DMS 273 treated with DMSO at 0.1 percent for 48 hours (cell line): ENCODE measurements at places on chromosomes 7 and 10.

GRCh38 chr10:43313901-43314300 lies 47.0 kb upstream of the RASGEF1A start:
- DNase-seq, result no peak

DNA sequence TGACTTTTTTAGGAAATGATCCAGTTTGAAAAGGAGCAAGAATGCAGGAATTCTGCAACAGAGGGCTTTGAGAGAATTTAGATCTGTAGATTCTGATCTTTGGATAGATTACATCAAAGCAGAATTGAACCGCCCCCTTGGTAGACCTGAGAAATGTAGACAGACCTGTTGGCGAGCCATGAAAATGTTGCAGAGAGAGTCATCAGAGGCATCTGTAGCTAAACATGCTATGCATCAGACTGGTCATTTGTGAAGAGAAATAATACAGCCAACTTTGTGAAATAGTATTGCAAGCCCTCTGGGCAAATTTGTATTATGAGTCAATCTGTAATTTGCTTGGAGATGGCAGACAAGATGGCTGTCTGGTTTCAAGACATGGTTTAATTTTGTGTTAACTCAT lies 4.3 kb upstream of the C1GALT1 start:
- no peak for DNase-seq

DNA sequence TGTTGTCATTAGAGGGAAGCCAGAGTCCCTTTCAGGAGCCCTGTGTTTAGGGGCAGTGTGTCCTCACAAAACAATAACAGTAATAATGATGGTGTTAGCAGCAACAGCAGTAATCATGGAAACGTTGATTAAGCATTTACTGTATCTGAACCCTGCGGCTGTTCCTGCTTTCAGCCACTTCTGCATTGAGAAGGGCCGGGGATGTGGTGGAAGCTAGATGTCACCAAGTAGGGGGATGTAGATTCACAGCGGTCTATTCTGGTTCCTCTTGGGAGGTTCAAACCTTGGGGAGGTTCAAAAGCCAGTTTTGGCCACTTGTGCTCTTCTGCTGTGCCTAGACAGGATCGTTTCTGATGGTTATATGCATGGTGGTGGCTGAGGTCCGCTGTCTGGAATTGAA lies 44.8 kb downstream of the PRPF18 start:
- DNase-seq, result no peak

DNA sequence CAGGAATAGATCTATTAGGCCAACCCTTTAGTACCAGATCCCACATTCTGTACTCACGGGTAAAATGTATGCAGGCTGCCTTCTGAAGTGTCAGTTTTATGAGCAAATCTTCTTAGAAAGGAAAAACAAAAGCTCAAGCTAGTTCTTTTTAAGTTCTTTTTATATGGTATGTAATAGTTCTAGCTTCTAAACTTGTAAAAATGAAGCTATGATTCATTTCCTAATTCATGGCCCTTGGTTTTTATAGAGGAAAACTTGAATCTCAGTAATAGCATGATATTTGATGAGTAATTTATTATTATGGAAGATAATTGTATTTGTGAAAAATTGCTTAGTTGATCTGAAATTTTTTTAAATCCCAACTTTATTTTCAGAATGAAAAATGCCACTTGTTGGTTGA lies 54.3 kb downstream of the SLK start:
- DNase-seq, result no peak

DNA sequence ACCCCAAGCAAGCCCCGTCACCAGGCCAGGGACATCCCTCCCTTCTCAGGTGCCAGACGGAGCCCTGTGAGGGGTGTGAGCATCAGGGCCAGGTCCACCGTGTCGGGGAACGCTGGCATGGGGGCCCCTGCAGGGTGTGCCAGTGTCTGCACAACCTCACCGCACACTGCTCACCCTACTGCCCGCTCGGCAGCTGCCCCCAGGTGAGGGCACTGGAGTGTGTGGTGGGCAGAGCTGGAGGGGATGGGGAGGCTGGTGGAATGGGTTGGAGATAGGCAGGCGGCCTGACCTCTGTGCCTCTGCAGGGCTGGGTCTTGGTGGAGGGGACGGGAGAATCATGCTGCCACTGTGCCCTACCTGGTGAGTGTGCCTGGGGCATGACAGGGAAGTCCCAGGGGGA lies 19.9 kb upstream of the ZNF467 start:
- DNase-seq, result no peak

DNA sequence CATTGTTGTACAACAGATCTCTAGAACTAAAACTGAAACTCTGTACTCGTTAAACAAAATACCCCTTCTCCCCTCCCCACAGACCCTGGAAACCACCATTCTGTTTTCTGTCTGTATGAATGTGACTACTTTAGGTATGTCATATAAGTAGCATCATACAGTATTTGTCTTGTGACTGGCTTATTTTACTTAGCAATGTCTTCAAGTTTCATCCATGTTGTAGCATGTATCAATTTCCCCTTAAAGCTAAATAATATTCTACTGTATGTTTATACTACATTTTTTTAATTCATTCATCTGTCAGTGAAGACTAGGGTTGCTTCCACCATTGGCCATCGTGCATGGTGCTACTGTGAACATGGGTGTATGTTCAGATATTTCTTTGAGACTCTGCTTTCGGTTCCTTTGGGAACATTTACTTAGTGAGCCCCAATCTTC lies 71.2 kb upstream of the RPA3 start:
- DNase-seq, result no peak

DNA sequence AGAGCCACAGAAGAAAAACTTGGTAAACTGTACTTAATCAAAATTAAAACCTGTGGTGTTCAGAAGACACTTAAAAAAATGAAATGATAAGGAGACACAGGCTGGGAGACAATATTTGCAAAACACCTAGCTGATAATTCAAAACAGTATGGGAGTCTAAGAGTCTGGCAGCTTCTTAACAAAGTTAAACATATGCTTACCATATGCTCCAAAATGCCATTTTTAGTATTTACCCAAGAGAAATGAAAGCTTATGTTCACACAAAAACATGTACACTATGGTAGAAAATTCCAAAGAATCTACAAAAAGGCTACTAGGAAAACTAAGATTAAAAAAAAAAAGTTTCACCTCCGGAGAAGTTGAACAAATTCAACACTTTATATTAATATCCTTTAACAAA lies 48.6 kb downstream of the ITGB1 start:
- DNase-seq, result no peak

DNA sequence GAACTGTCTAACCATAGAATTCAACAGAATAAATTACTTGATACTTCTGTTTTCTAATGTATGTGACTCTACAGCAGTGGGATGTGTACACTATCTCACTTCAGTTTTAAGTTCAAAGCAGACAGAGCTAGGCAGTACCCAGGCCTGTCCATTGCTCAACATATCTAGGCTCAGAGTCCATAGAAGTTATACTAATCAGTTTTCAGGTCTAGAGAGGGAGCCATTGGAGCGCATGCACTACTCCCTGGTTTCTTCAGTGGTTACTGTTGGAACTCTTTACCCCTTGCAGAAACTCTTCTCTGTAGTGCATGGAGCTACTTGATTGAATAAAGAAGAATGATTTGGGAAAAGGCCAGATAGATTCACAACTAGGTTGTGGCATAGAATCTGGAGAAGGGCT lies 4.4 kb downstream of the CD36 start:
- DNase-seq, result no peak

DNA sequence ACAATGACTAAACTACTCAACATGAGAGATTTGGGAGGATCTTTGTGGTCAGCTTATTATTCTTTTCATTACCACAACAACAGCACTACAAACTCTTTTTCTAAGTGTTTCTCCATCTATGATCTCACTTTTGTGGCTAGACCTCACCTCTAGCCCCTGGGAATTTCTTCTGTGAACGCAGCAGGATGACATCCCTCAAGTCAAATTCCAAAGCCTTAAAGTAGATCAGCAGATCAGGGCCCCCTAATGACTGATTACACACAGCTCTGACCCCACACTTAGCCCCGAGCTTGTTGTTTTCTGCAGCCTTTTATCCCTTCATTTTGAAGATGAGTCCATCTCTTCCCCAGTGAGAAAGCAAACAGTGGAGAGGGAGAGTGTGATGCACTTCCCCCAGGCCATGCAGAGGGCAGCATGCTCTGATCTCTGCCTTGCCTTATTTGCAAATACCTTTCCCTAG lies 27.3 kb downstream of the TFAM start:
- DNase-seq, result no peak

DNA sequence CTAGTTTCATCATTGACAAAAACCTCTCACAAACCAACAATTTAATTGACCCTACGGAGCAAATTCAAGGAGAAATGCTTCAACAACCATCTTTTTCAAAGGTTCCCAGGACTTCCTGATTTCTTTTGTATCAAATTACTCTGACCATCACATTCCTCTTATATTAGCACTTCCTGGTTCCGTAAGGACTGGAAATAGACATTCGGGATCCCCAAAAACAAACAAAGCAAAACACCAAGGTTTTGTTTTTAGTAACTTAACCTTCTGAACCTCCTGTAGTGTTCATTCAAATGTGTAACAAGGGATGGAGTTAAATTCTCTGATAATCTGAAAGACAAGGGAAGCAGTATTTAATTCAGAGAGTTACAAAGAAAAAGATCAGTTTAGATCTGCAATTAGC lies 387.6 kb upstream of the NRP1 start:
- DNase-seq, result no peak

DNA sequence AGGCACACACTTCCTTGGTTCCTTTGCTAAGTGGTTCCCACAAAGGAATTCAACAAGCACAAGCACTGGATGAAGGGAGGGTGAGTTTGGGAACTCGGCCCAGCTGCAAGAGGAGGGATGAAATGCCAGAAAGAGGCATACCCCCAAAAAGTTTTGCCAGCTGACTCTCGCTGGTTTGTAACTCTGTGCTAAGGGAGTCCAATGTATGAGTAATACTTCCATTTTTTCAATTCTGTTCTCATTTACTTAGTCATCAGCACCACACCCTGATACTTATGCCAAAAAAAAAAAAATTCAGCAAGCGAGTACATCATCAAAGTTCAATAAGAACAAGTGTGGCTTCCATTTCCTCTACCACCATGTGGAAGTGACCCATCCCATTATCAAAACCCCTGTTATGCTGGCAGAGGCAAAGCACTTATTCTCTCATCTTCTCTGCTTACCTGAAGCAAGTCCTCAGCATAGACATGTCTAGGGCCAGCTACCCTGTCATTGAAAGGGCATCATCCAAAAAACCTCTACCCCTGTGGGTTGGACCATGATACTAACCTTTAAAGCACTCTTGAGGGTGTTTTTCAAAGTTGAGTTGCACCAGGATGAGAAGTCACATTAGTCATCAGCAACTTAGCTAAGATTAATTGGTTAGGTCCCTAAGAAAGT lies 6.9 kb upstream of the HYCC1 start:
- DNase-seq, result no peak

DNA sequence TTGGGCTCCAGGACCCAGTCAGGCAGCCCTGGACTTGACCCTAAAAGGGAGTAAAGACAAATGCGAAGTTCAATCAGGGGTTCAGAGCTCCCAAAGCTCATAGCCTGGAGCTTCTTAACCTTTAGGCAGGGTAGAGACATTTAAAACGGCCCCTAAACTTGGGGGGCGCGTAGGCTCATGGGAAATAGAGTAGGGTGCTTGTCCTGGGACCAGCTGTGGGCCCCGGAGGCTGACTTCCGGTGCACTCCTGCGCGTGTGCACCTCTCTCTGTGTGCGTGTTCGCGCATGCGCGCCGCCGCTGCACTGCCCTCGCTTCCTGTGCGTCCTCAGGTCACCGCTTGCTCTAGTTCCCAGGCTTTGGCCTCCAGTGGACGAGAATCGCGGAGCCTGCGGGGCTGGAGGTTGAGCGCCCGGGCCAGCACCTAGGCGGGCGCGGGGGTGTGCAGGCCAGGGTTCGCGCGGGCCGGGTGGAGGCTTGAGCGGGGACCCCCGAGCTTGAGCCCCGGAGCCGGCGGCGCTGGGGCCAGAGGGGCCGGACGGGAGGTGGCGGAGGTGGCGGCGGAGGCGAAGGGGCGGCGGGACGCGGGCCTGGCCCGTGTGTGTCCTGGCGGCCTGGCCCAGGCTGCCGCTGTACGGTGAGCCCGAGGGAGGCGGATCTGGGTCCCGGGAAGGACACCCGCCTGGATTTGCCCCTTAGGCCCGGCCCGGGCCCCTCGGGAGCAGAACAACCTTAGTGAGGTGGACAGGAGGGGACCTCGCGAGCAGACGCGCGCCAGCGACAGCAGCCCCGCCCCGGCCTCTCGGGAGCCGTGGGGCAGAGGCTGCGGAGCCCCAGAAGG lies at the start of gene RBAK:
Gene RBAK, plus strand, starts transcription at position 303 of the 839 bp plus-strand sequence. CDS start 2,217 bp downstream, outside the sequence.
- peak; percentile 90 for DNase-seq

GRCh38 chr7:135910393-135911036 lies 66.6 kb downstream of the MTPN start:
- no peak for DNase-seq

- no peak for DNase-seq
Observed at GRCh38 chr10:88012641-88013040, 149.2 kb downstream of the PTEN start.

- no peak for DNase-seq
Observed at GRCh38 chr10:127999297-128000129, 92.6 kb downstream of the PTPRE start.
